ENCODE measurements at places on chromosomes 13 and 19. TPM values are rescaled to one million over a fixed set of nuclear protein-coding genes. Genes with fewer than 3 reads are reported as not detected.

CCDC122 gene
- total RNA-seq = 5.2 TPM

KLK11 gene
- not detected for total RNA-seq

SIGLEC11 gene
- 0.25 TPM for total RNA-seq

MYH14 gene
- 0.27 TPM for total RNA-seq

JUND gene
- total RNA-seq = 293 TPM

DIRAS1 gene
- total RNA-seq = 0.39 TPM

PNMA8A gene
- total RNA-seq = 0.80 TPM

PBX4 gene
- not detected for total RNA-seq

ZNF571 gene
- 1.6 TPM for total RNA-seq

PPP6R1 gene
- 51.5 TPM for total RNA-seq

URAD gene
- total RNA-seq = not detected

GDF15 gene
- 412 TPM for total RNA-seq

SYT5 gene
- total RNA-seq = not detected

KLF5 gene
- 4.3 TPM for total RNA-seq

NCAN gene
- total RNA-seq = not detected

PCSK4 gene
- 0.94 TPM for total RNA-seq

LAIR1 gene
- total RNA-seq = not detected

ZNF382 gene
- 2.1 TPM for total RNA-seq

KLF1 gene
- total RNA-seq = not detected

KCNN1 gene
- not detected for total RNA-seq

GNG14 gene
- not detected for total RNA-seq

LONP1 gene
- 115 TPM for total RNA-seq

CAPN12 gene
- total RNA-seq = not detected

FGF9 gene
- total RNA-seq = not detected

RPL18A gene
- total RNA-seq = 1,320 TPM

PRODH2 gene
- not detected for total RNA-seq

CYP4F8 gene
- not detected for total RNA-seq

ZNF69 gene
- 5.4 TPM for total RNA-seq

ZNF440 gene
- 5.1 TPM for total RNA-seq

CD37 gene
- total RNA-seq = not detected

NKPD1 gene
- 0.05 TPM for total RNA-seq

SOX21 gene
- total RNA-seq = not detected

KLK12 gene
- total RNA-seq = not detected

KCTD4 gene
- not detected for total RNA-seq

HIPK4 gene
- total RNA-seq = not detected

ZNF610 gene
- total RNA-seq = 7.3 TPM

ZNF296 gene
- 1.2 TPM for total RNA-seq

EID2 gene
- 11.6 TPM for total RNA-seq

AMH gene
- not detected for total RNA-seq

IL17D gene
- total RNA-seq = 2.3 TPM

CERS4 gene
- total RNA-seq = 8.3 TPM

C19orf67 gene
- total RNA-seq = not detected
